ENCODE measurements at places on chromosomes 12 and 14. TPM values are rescaled to one million over a fixed set of nuclear protein-coding genes. Genes with fewer than 3 reads are reported as not detected.

The KRT72 gene
- total RNA-seq, result not detected

The MGAT4C gene
- total RNA-seq, result not detected

The CCNK gene
- total RNA-seq, result 35.3 TPM

The TMEM30B gene
- 1.00 TPM for total RNA-seq

The PPP1CC gene
- total RNA-seq, result 137 TPM

The NCOR2 gene
- 123 TPM for total RNA-seq

The PZP gene
- not detected for total RNA-seq

The DEGS2 gene
- 0.22 TPM for total RNA-seq

DNA sequence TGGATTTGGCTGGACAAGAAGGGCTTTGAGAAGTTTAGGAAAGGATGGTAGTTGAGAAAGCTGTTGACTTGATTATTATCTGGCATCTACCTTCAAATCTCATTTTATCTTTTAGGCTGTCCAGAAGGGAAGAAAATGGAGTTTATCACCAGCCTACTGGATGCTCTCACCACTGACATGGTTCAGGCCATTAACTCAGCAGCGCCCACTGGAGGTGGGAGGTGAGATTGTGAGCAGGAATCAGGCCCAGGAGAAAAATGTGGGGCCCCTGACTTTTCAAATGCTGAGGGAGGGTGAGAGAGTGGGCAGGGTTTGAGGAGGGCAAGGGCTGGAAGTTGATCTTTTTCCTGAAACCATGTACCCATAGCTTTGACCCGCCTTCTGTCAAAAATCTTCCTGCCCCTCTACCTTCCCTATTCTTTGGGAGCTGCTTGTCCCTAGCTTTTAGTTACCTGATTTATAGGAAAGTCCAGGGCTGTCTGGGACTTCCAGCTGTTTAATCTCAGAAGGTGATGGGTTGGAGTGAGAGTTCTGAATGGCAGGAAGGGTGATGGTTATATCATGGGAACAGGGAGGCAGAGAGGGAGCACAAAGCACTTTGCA, 134.2 kb downstream of the SMOC1 start:
- H3K27ac ChIP-seq, result no peak overlapping the region
- no peak overlapping the region for H3K4me3 ChIP-seq
- H3K4me1 ChIP-seq, result no peaks in the 10 kb centered on the region

- no peak overlapping the region for H3K4me3 ChIP-seq
- no peaks in the 10 kb centered on the region for H3K27me3 ChIP-seq
- peak overlapping the region; percentile 89 for H3K27ac ChIP-seq
- H3K36me3 ChIP-seq, result no peaks in the 10 kb centered on the region
- DNase-seq, result no peak
Observed at GRCh38 chr14:31232081-31232480, 24.5 kb upstream of the HECTD1 start.

GRCh38 chr12:81572411-81572810, 186.7 kb downstream of the PPFIA2 start:
- no peak overlapping the region for H3K27ac ChIP-seq
- no peak for DNase-seq
- H3K4me1 ChIP-seq, result no peaks in the 10 kb centered on the region
- no peak overlapping the region for H3K4me3 ChIP-seq
- no peaks in the 10 kb centered on the region for H3K36me3 ChIP-seq

- DNase-seq, result no peak
- no peaks in the 10 kb centered on the region for H3K27me3 ChIP-seq
- H3K36me3 ChIP-seq, result no peaks in the 10 kb centered on the region
- H3K27ac ChIP-seq, result no peak overlapping the region
Observed at GRCh38 chr14:96143906-96144305, 60.7 kb upstream of the BDKRB2 start.

DNA sequence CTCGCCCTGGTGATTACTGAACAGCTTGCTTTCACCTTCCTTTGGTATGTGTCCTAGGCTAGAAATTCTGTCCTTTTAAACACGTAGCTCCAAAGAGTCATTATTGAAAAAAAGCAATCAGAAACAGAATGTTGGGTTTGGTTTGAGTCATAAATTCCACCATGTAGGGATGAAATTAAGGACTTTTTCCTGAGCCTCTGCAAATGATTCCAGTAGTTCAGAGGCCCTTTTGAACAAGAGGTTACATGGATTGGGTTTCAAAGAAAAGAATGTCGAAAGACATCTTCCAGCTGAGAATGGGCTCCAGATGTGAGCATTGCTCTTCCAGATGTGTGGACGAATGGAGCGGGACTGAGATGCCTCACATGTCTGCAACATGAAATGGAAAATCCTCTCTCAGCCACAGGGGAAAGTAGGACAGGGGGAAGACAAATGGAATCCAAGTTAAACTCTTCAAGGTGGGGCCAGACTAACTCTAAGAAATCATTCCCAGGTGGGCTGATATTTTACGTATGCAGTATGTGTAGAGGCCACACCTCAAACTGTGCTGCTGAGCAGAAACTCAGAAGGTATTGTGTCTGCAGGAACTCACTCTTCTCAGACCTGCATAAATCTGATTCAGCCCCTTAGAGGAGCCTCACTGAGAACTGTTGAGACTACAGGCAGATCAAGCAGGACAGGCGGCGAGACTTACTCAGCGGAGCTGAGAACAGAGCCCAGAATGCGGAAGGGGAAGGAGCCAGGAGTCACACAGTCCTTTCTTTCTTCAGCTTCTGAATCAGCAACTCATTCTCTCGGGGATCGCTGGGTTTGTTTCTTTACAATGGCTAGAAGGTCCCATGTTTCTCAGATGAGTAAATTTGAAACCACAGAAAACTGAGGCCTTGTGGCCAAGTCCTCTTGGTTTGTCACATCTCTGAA, 23.3 kb upstream of the EMP1 start:
- DNase-seq, result peak; percentile 75
- peaks cover 5% of the 10 kb centered on the region for H3K27me3 ChIP-seq
- H3K4me3 ChIP-seq, result no peak overlapping the region

DNA sequence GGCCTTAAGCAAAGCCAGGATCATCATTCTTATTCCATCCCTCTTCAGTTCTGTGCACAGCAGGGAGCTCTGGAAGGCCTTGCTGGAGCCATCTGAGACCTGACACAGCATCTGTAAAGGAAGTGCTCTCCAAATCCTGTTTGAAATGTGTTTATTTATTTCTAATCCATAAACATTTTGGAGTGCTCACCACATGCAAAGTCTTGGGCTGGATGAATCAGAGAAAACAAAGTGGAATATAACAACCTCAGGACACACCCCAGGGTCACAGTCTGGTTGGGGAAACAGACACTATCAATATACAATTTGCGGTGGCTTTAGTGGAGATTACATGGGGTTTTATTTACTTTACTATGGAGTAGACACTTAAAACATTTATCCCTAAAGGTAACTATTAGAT, 54.3 kb downstream of the BMP4 start:
- no peaks in the 10 kb centered on the region for H3K4me1 ChIP-seq
- H3K27me3 ChIP-seq, result no peaks in the 10 kb centered on the region
- no peak overlapping the region for H3K4me3 ChIP-seq
- no peak overlapping the region for H3K27ac ChIP-seq
- H3K36me3 ChIP-seq, result no peaks in the 10 kb centered on the region
- DNase-seq, result no peak

DNA sequence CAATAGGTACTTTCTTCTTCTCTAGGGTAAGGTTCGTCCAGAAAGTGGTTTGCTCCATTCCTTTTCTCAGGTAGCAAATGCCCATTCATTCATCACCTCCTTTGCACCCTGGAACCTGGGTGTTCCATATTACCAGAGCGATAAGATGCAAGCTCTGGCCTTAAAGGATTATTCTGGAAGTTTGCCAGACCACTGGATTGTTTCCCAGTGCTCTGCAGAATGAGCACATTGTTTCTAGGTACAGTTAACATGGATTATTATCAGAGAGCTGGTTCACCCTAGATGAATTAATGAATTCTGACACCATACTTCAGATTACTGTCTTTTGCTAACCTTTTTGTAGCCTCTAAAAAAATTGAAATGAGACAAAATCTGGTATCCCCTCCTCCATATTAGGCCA, 170.9 kb upstream of the BMP4 start:
- no peaks in the 10 kb centered on the region for H3K4me1 ChIP-seq
- no peak overlapping the region for H3K4me3 ChIP-seq
- DNase-seq, result no peak
- H3K27ac ChIP-seq, result no peak overlapping the region
- H3K27me3 ChIP-seq, result no peaks in the 10 kb centered on the region

GRCh38 chr14:68384335-68384734, 408.5 kb downstream of the ZFP36L1 start:
- H3K36me3 ChIP-seq, result no peaks in the 10 kb centered on the region
- H3K4me1 ChIP-seq, result peaks cover 6% of the 10 kb centered on the region
- H3K27me3 ChIP-seq, result no peaks in the 10 kb centered on the region

- H3K27me3 ChIP-seq, result no peaks in the 10 kb centered on the region
- peak overlapping the region; percentile 98 for H3K27ac ChIP-seq
- no peak for DNase-seq
- peaks cover 67% of the 10 kb centered on the region for H3K4me1 ChIP-seq
Observed at GRCh38 chr12:618605-619004, 44.6 kb downstream of the NINJ2 start.

DNA sequence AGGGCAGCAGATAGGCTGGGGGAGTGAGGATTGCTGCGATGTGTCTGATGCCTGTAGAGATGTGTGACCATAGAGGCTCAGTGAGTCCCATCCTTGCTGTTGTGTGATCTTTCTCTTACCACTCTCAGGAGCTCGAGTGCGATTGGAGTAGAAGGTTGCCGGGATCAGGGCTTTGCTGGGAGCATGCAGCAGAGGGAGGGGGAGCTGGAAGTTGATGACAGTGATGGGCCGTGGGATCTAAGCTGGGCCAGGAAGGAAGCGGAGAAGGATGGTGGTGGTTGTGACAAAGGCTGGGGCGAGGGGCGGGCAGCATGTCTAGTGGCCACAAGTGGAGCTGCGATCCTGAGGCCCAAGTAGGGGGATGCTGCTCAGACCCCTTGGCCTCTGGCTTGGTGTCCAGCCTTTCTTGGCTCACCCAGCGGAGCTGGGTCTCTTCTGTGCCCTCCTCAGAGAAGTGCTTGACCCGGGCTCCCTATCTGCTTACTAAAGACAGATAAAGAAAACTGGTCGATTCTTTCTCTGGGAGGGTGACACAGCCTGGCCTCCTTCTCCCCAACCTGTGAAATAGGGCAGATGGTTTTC, 66.2 kb downstream of the PRMT8 start:
- H3K36me3 ChIP-seq, result no peaks in the 10 kb centered on the region
- H3K27ac ChIP-seq, result no peak overlapping the region
- no peak overlapping the region for H3K4me3 ChIP-seq
- DNase-seq, result no peak
- H3K4me1 ChIP-seq, result no peaks in the 10 kb centered on the region

DNA sequence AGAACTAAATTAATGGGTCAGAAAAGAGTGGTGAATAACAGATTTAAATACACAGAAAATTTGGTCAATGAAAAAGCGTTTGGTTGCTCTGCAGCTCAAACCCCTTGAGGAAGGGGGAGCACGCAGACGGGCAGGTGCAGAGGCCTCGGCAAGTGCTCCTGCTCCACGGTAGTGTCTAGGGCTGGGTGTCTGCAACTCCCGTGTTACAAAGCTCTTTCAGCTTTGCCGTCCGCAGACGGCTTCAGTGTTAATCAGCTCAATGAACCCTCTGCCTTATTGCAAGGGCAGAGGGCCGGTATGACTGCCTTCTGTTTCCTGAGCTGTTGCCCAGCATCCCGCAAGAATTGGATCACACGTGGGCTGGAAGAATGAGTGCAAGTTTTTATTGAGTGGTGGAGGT, 125.7 kb upstream of the TRHDE start:
- DNase-seq, result no peak
- no peak overlapping the region for H3K27ac ChIP-seq
- no peak overlapping the region for H3K4me3 ChIP-seq
- H3K27me3 ChIP-seq, result no peaks in the 10 kb centered on the region
- no peaks in the 10 kb centered on the region for H3K36me3 ChIP-seq

DNA sequence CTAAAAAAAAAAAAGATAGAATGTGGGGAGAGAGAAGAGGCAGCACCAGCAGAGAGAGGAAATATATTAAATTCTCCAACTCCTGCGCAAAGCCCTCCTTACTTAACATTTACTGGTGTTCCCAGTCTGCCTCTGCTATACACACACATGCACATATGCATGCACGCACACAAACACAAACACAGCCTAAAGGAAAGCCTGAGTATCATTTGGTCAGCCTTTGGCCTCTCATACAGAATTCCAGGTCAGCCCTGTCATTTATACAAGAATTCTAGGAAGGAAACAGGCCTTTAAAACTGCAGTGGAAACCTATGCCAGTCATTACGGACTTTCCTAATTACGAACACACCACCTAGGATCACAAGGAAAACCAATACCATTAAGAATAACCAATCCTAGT, 269.4 kb downstream of the ITPR2 start:
- no peaks in the 10 kb centered on the region for H3K27me3 ChIP-seq
- no peaks in the 10 kb centered on the region for H3K4me1 ChIP-seq
- no peak overlapping the region for H3K4me3 ChIP-seq
- DNase-seq, result no peak

DNA sequence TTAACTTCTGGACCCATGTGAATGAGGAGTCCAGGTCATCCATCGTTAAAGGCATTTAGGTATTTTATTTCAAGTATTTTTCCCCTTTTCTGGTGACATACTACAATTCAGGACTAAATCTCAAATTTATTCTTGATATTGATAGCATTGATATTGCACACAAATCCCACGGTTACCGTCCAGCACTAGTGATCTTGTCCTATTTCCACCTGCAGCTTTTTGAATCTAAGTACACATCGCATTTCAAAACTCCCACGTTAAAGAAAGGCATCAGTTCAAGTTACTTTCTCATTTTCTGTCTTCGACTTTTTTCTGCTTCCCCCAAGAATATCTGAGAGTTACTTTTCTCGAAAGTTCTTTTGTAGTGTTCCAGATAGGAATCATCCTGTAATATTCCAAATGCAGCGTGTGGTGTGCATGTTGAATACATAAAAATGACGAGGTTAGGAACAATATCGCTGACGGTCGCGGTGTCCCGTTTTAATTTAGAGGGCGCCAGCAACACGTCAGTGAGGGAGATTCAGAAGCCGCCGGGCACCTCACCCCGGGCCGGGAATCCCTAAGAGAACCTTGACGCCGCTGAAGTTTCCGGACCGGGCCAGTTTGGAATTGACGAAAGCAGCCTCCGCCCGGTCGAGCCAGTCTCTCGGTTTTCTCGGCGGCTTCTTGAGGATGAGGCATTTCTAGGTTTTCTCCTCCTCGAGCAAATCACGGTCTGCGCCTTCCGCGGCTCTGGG, 569 bp upstream of the RGS6 start:
- H3K4me1 ChIP-seq, result no peaks in the 10 kb centered on the region
- DNase-seq, result no peak
- H3K27me3 ChIP-seq, result peaks cover 18% of the 10 kb centered on the region
- H3K36me3 ChIP-seq, result no peaks in the 10 kb centered on the region

GRCh38 chr12:110266381-110266960, 14.6 kb upstream of the ATP2A2 start:
- peak overlapping the region; percentile 91 for H3K27ac ChIP-seq
- H3K4me1 ChIP-seq, result peaks cover 45% of the 10 kb centered on the region
- peak; percentile 62 for DNase-seq
- H3K27me3 ChIP-seq, result no peaks in the 10 kb centered on the region
- H3K4me3 ChIP-seq, result no peak overlapping the region
